ENCODE measurements at places on chromosomes 11 and 22.

DNA sequence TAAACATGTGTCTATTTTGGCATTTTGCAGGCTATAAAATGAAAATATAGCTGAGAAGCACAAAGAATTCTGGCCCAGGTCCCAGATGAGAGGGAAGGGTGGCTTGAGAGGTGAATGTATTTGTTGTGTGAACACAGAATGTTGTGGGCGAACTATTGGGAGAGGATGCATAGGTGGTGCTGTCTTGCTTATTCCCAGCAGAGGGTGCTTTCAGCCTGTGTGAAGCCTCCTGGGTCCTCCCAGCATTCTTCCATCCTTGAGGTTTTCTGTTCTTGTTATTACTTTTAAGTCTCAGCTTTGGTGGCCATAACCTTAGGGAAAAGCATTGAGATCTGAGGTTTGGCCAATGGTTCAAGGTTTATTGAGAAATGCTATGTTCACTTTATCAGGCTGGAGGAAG is 108.7 kb upstream of the SNX19 start:
- no peak for DNase-seq

GRCh38 chr11:22920939-22921565 is 60.8 kb upstream of the CCDC179 start:
- no peak for DNase-seq

- no peak for DNase-seq
Measured at GRCh38 chr22:23639661-23640060, 7.5 kb upstream of the DRICH1 start.

GRCh38 chr11:74636630-74637184 is 44.3 kb downstream of the POLD3 start:
- DNase-seq = no peak

DNA sequence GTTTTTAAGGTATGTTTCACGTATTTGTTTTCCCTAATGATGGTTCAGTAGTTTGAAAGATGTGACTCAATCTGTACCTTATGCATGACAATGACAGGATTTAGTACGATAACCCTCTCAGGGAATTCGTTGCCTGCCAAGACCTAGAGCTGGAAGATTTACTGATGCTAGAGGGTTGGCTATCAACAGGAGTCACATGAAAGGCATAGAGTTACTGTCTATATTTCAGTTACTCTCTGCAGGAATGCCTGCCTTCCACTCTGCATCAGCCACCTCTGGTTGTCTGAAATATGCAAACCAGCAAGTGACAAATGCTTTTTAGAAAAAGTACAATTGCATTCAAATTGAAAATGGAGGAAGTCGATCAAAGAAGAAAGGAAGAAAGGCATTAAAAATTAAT is 276.3 kb upstream of the RAG2 start:
- DNase-seq = no peak
